GM23248 (cell line): ENCODE measurements at places on chromosomes 7 and 10.
A peak's percentile ranks its signal among the peaks of the same experiment; 100 is the strongest.

DNA sequence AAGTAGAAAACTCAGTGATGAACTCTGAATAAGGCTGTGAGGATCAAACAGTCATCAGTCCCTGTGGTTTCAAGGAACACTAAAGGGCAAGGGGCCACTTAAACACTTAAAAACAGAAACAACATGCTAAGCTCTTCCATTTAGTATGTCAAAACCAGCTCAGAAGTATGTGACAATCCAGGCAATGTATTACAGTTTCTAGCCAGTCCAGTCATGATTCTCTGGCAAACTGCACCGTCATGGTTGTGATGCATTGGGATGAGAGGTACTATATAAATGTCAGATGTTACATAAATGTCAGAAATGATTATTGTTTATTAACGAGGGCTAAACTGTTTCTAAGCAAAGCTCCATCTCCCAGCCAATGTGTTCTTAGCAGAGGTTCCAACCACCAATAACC, 4.7 kb upstream of the CREB5 start:
- H3K4me1 ChIP-seq = peaks cover 31% of the 10 kb centered on the region
- peak overlapping the region; percentile 82 for H3K27ac ChIP-seq
- H3K36me3 ChIP-seq = no peaks in the 10 kb centered on the region
- H3K27me3 ChIP-seq = no peaks in the 10 kb centered on the region
- no peak overlapping the region for H3K4me3 ChIP-seq

DNA sequence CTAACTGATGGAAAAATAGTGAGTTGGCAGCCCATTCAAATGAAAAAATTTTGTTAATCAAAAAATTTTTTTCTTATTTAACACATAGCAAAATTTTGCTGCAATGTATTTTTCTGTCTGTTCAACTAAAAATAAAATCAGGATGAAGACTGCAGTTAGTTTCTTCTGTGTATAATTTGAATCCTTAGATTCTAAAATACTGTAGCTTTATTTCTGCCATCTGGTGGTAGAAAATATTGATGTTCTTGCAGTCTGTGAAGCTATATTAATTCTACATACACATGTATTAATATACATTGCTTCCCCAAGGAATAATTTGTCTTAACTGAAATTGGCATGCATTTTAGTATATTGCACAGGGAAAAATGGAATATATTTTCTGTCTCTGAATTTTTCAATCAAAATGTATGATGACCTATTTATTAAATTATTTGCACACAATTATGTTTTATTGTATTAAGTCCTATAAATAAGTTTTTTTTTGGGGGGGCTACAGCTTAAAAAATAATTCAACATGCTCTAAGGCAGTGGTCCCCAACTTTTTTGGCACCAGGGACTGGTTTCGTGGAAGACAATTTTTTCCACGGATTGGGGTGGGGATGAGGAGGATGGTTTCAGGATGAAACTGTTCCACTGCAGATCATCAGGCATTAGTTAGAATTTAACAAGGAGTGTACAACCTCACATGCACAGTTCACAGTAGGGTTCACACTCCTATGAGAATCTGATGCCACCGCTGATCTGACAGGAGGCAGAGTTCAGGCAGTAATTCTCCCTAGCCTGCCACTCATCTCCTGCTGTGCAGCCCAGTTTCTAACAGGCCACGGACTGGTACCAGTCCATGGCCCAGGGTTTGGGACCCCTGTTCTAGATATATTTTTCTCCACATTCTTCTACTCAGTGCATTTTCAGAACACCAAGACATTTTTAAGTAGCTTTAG, 119.4 kb downstream of the GNAT3 start:
- DNase-seq = peak; percentile 58
- H3K27ac ChIP-seq = no peak overlapping the region
- no peaks in the 10 kb centered on the region for H3K27me3 ChIP-seq
- no peaks in the 10 kb centered on the region for H3K36me3 ChIP-seq
- H3K4me3 ChIP-seq = no peak overlapping the region

DNA sequence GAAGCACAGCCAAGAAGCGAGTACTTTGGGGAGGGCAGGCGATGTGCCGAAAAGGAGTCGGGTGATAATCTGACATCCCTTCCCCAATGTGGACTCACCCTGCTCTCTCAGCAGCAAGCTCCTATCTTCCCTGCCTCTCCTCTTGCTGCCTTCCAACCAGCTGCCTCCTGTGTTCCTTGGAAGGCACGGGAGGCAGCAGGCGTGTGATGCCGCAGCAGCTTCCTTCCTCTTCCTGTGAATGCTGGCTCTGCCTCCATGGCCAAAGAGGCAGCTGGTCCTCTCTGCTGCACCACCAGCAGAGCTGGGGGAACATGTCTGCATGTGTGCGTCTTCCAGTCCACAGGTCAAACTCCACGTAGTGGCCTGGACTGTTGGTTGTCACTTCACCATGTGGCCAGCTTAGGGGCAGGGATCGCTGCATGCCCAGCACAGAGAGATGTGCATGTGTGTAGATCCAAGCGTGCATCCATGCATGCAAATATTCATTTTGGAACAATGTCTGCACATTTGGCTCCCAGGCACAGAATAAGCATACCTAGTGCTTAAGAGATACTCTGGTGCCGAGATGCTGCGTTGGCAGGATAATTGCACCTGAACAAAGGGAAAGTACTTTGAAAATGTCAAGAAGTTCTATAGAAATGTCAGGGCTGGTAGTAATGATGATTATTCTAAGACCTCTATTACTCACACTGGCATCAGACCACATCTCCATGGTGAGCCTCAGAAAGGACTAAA, 499.8 kb downstream of the PLXNA4 start:
- peak; percentile 24 for DNase-seq
- H3K4me3 ChIP-seq = no peak overlapping the region
- no peak overlapping the region for H3K27ac ChIP-seq
- no peaks in the 10 kb centered on the region for H3K27me3 ChIP-seq
- peaks cover 14% of the 10 kb centered on the region for H3K4me1 ChIP-seq
- no peaks in the 10 kb centered on the region for H3K36me3 ChIP-seq

DNA sequence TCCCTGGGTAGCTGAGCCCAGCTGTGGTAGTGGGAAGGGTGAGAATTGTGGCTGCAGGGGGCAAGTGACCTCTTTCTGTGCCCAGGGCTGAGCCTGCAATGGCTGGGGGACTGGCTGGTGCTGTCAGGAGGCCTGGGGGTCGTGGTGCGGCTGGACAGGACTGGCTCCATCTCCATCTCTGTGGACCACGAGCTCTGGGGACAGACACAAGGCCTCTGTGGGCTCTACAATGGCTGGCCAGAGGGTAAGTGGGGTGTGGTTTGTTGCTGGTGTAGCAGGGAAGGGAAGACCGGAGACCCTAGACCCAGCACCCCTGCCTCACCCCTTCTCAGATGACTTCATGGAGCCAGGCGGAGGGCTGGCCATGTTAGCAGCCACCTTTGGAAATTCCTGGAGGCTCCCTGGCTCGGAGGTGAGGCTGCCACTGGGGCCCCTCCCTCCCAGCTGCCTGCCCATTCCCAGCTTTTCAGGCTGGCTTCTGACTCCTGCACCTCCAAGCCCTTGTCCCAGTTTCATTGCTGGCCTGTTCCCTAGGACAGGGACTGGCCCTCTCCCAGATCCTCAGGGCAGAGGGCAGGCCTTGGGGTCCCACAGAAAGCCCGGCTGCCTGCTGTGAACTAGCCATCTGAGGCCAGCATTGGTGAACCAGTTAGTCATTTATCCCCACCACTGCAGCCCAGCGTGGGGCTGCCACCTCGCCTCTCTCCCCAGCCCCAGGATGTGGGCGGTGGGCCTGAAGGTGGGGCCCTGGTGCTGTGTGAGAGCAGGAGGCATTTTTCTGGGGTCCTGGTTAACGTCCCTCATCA, 5.5 kb upstream of the ZNF467 start:
- H3K4me1 ChIP-seq = no peaks in the 10 kb centered on the region
- no peak overlapping the region for H3K4me3 ChIP-seq
- H3K27ac ChIP-seq = no peak overlapping the region
- no peaks in the 10 kb centered on the region for H3K36me3 ChIP-seq

- no peak overlapping the region for H3K4me3 ChIP-seq
- H3K27me3 ChIP-seq = no peaks in the 10 kb centered on the region; the same call in none of the 2 replicates
- peaks cover 29% of the 10 kb centered on the region for H3K4me1 ChIP-seq
- peak; percentile 74 for DNase-seq
- no peaks in the 10 kb centered on the region for H3K36me3 ChIP-seq
Observed at GRCh38 chr10:2978111-2978510, 89.2 kb upstream of the PFKP start.

- no peak overlapping the region for H3K27ac ChIP-seq
- H3K36me3 ChIP-seq = no peaks in the 10 kb centered on the region
- peaks cover 15% of the 10 kb centered on the region for H3K4me1 ChIP-seq
- peak overlapping the region; percentile 20; the same call in 1 of the 2 replicates for H3K4me3 ChIP-seq
- peak; percentile 57 for DNase-seq
- H3K27me3 ChIP-seq = peaks cover 97% of the 10 kb centered on the region
Observed at GRCh38 chr7:27245798-27246691, 3.4 kb downstream of the EVX1 start.

DNA sequence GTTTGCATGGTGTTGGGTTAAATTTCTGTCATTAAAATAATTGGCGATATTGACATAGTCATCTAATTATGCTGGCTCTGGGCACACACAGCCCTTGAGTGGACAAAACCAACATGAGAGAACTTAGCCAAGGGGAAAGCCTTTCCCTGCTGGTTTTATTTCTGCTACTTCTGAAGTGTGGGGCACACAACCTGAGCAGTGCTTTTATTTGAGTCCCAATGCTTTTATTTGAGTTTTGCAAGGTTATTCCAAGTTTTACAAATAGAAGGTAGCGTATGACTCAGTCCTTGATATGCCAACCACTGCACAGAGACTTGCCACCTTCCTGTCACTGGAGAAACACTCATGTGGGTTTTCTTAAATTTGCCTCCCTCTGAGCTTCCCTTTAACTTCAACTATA, 145.7 kb downstream of the EGFR start:
- H3K4me1 ChIP-seq = peaks cover 11% of the 10 kb centered on the region
- DNase-seq = no peak
- H3K36me3 ChIP-seq = peaks cover 60% of the 10 kb centered on the region
- H3K27ac ChIP-seq = no peak overlapping the region

DNA sequence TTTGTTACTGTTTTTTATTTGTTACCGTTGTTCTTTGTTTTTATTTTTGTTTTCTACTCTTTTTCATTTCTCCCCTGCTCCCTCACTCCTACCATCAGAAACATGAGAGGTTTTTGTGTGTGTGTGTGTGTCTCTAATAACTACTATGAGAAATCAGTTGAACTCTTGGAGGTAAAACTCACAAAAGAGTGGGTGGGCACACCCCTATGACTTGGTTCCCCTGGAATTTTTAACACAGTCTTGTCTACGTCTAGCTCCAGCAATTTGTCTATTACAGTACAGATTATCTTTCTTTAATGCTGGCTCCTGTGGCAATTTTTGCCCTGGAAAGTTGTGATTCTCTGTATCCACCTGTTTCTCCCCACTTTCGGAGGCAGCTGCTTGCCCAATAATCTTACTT, 56.2 kb downstream of the AOAH start:
- peak; percentile 49 for DNase-seq
- H3K27ac ChIP-seq = no peak overlapping the region
- H3K36me3 ChIP-seq = no peaks in the 10 kb centered on the region

- no peak overlapping the region for H3K4me3 ChIP-seq
- DNase-seq = no peak
- H3K27me3 ChIP-seq = no peaks in the 10 kb centered on the region
- peaks cover 18% of the 10 kb centered on the region for H3K4me1 ChIP-seq
Observed at GRCh38 chr7:47549916-47550315, 32.0 kb downstream of the TNS3 start.

GRCh38 chr10:129853562-129853903, 110.5 kb downstream of the EBF3 start:
- H3K27ac ChIP-seq = no peak overlapping the region
- DNase-seq = peak; percentile 40
- no peaks in the 10 kb centered on the region for H3K36me3 ChIP-seq
- no peak overlapping the region for H3K4me3 ChIP-seq
- no peaks in the 10 kb centered on the region for H3K4me1 ChIP-seq

DNA sequence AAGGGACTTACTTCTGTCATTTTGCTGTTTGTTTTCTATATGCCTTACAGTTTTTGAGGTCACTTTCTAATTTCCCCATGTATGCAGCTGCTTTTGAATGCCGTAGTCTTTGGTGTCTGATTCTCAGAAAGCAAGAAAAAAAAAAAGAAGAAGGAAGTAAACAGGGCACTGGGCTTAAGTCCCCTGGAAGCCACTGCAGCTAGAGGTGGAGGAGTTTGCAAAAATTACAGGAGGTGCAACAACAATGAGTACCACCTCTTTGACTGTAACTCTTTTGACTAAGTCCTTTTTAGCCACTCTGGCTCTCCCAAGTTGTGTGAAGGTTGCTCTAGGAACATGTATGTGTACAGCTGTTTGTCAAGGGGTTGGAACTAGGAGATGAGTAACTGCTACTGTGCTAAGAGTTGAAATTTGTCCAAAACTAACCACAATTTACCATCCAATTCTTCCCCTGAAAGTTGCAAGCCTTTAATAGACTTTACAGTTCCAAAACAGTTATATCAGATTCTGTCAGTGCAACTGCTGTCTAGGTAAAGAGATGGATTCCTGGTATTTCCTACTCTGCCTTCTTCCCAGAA, 588.0 kb upstream of the LRRN3 start:
- no peaks in the 10 kb centered on the region for H3K4me1 ChIP-seq
- no peak overlapping the region for H3K27ac ChIP-seq
- no peaks in the 10 kb centered on the region for H3K27me3 ChIP-seq
- H3K36me3 ChIP-seq = no peaks in the 10 kb centered on the region

DNA sequence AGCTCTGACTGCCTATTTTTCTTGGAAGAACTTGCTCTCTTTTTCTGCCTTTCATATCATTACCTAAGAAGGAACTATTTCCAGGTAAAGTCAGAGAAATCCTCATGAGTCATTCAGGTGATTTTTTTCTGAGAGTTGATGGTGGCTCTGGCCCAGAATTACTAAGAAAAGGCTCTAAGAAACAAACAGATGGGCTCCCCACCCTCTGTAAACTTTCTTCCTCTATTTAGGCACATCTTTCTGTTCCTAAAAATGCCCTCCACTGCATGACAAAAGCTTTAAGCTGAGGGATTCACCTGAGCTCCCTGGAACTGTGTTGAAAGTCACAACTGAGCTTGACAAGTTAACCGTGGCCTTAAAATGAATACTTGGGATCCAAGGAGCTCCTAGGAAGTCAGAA, 1.6 kb downstream of the OLAH start:
- no peak for DNase-seq
- H3K27me3 ChIP-seq = no peaks in the 10 kb centered on the region
- H3K4me1 ChIP-seq = peaks cover 8% of the 10 kb centered on the region
- no peak overlapping the region for H3K4me3 ChIP-seq
- H3K36me3 ChIP-seq = no peaks in the 10 kb centered on the region
- H3K27ac ChIP-seq = no peak overlapping the region

DNA sequence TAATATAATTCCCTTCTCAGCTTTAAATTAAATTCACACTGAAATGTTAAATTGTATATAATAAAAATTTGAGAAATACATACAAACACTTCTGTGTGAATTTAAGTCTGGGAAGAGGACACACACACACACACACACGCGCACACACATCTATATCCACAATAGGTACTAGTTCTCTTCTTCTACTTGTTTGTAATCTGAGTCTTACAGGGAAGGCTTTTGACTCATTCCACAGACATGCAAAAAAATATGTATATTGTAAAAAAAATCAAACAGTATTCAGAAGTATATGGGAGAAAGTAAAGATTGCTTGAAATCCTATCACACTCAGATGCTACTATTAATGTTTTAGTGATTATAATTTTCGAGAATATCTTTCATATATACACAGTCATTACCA, 276.2 kb downstream of the MDFIC start:
- no peaks in the 10 kb centered on the region for H3K27me3 ChIP-seq
- H3K4me1 ChIP-seq = no peaks in the 10 kb centered on the region
- H3K27ac ChIP-seq = no peak overlapping the region
- H3K36me3 ChIP-seq = no peaks in the 10 kb centered on the region
- no peak for DNase-seq

- DNase-seq = peak; percentile 77
- no peak within 1 kb of the TSS for H3K4me3 ChIP-seq
- peaks cover 27% of the 10 kb centered on the region for H3K4me1 ChIP-seq
- no peaks in the 10 kb centered on the region for H3K36me3 ChIP-seq
- peak within 1 kb of the TSS; percentile 28 for H3K27ac ChIP-seq
Observed at GRCh38 chr10:17951868-17952371, at the start of gene SLC39A12. Gene SLC39A12 (plus strand): TSS chr10:17951918. CDS start chr10:17953277, 1,359 bp downstream.
